Cerebellar nuclear complex (tissue), 1 donor: ENCODE measurements at places on chromosomes 4 and X.

DNA sequence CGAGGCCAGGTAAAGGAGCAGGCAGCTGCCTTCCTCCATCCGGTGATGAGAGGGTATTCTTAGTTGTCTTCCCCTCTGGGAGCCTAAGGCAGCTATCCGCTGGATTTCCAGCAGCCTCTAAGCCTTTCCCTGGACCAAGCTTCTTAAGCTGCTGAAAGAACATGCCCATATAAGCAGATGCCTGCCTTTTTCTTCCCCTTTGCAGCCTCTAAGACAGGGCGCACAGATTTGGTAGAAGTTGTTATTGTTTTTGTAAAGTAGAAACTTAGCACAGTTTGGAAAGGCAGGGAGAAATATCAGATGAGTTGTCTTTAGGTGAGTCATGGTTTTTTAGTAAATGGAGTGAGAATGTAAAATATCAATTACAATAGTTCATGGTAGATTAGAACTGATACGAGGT lies 210.8 kb downstream of the ARHGAP10 start:
- DNase-seq = no peak

DNA sequence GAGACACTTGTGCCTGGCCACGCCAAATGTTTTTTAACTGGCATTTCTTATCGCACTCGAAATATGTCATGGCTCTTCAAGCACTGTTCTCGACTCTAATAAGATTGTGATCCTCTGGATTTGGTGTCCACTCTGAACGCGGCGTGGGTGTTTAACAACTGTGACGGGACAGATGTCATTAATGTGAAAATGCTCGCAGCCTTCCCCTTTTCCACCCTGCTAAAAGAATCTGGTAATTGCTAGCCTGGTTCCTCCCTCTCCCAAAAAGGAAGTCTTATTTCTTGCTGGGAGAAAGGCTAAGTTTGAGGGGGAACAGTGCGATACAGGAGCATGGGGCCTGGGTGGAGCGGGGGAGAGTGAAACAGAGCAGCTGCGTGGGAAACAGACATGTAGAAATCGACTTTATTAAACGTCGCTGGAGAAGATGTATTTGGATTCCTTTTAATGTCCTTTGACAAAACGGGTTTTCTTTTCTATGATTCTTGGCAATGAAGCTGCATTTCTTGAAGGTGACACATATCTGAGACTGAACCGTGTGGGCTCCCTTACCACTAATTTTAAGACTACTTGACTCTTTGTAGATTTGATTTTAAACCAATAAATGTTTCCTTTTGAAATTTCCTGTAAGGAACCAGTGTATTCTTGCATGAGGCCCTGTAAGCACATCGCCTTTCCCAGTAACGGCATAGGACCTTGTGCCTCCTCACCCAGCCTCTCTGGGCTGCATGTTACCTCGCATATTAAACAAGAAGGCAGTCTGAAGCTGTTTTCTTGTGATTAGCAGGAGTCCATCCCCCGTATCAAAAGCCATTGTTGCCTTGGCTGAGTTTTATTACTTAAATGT lies 17.8 kb downstream of the TBC1D1 start:
- no peak for DNase-seq

DNA sequence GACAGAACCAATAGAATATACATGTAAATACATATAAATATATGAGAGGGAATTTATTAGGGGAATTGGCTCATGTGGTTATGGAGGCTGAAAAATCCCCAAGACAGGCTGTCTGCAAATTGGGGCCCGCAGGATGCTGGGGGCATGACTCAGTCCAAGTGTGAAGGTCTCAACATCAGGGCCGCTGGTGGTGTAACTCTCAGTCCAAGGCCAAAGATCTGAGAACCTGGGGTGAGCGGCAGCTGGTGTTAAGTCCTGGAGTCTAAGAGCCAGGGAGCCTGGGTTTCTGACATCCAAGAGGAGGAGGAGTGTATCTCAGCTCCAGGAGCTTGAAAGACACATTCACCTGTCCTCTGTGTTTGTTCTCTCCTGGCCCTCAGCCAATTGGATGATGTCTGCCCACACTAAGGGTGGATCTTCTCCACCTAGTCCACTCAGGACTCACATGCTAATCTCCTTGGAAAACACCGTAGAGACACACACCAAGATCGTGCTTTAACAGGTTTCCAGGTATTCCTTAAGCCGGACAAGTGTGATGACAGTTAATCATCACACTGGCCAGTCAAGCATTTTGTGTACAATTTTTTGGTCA lies 28.9 kb downstream of the TIGD2 start:
- DNase-seq = no peak

DNA sequence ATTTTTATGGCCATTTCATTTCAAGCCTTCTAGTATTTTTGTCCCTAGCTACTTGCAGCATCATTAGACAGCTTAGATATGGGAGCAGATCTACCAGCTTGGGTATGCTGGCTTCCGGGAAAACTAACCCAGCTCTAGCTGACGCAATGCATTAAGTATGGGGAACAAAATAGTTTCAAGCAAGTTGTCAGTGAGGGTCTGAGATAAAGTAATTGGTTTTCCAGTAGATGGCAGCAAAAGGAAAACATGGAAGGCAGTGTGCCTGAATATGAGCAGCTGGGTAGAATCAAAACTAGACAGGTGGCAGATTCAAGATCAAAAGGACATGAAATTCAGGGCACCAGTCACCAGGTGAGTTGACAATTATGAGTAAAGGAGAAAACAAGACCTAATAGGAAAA lies 340.9 kb upstream of the CTSO start:
- DNase-seq = no peak

DNA sequence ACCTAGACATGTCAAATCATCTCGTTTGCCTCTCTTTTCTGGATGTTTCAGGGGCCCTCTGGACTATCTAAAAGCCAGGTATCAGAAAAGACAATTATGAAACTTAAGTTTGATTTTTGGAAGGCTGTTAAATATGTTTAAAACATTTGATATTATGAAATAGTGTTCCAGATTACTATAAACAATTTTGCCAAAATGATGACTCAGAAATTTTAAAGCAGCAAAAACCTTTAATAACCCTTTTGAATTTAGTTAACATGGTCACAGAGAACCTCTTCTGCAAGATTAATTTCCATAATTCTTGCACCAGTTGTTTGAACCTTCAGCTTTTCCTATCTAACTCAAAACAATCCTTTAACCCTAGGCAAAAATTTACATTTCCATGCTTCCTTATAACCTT lies 18.8 kb upstream of the FAM47E start:
- no peak for DNase-seq

- DNase-seq = no peak
These were observed 254.5 kb downstream of the SPRY1 start for GRCh38 chr4:123651066-123651465.

GRCh38 chr4:161894493-161895167 lies 269.2 kb downstream of the FSTL5 start:
- DNase-seq = no peak

DNA sequence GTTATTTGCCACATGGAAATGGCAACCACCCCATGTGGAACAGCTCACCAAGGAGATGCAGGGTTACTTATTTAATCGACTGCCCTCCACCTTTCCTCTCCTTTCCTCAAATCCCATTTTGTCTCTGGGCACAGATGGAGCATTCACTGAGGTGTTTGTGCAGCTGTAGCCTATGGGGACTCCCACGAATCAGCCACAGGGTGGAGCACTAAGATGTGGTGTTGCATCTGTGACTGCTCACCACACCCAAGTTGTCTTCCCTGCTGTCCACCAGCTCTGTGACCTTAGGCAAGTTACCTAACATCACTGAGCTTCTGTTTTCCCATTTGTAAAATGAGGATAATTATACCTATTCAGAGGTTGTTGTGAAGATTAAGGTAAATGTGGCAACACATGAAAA lies 252.4 kb upstream of the CPEB2 start:
- no peak for DNase-seq

DNA sequence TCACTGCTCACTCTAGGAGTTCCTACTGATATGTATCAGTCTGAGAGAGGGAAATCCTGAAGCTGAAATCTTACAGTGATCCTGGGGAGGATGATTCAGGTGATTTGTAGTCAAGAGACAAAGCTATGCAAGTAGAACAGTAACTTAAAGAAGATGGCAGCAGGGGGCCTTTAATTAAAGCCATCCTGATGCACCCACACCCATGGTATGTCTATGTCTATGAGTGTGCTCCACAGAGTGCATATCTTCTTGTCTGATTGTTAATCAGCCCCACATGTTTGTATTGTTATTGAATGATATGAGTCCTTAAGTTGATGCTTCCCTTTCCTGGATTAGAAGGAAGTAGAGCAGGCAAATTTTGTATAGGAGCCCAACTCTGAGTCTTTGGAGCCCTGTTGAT lies 78.8 kb downstream of the NHS start:
- no peak for DNase-seq
